ENCODE measurements at places on chromosomes 1 and 21.

DNA sequence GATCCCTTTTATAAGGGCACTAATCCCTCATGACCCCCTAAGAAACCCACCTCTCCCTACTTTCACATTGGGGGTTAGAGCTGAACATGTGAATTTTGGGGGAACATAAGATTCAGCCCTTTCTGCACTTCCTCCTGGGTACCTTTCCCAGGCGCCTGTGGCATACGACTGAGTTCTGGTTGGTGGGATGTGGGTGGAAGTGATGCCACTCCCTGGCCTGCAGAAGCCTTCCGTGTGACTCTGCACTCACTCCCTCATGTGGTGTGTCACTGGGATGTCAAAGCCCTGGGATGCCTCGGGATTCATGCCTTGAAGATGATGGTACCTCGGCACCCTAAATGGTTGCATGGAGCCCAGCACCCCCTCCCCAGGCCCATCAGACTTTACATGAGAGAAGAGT lies 28.3 kb upstream of the VASH2 start:
- DNase-seq = no peak

DNA sequence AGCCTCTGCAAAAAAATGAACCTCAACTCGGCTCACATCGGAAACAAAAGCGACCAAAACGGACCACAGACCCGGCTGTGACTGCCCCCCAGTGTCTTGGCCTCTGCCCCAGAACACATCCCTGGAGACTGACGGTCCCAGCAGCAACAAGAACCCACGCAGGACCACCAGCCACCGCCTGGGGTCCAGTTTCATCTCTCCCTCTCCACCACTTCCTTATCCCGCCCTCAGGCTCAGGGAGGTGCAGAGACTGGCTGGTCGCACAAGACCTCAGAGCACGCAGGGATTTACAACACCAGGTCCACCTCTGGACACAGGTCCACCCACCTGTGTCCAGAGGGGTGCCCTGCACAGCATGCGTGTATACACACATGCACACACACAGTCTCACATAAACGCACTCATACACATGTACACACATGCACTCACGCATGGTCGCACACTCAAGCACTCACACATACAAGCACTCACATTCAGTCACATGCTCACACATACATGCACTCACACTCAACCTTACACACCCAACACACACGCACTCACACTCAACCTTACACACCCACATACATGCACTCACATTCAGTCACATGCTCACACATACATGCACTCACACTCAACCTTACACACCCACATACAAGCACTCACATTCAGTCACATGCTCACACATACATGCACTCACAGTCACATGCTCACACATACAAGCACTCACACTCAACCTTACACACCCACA lies 18.6 kb upstream of the TMEM52 start:
- no peak for DNase-seq

GRCh38 chr1:35461966-35462651 lies 95.1 kb downstream of the KIAA0319L start:
- DNase-seq = no peak

GRCh38 chr1:111597426-111597825 lies 22.2 kb upstream of the RAP1A start:
- no peak for DNase-seq

DNA sequence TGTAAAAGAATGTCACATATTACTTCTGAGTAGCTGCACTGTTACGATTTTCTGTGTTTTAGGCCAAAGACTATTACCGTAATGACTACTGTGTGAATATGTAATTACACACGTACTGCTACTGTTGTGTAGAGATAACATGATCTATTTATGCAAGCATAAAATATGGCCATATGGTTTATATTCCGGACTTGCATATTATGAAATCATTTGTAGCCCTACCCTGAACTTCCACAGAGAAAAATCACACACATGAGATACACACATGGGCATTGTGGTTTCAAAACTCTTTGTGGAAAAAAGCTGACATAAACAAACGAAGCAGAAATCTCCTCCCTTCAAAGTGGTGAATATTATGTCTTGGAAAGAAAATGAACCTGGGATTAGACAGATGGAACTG lies 373.0 kb upstream of the ADAMTS5 start:
- DNase-seq = no peak

DNA sequence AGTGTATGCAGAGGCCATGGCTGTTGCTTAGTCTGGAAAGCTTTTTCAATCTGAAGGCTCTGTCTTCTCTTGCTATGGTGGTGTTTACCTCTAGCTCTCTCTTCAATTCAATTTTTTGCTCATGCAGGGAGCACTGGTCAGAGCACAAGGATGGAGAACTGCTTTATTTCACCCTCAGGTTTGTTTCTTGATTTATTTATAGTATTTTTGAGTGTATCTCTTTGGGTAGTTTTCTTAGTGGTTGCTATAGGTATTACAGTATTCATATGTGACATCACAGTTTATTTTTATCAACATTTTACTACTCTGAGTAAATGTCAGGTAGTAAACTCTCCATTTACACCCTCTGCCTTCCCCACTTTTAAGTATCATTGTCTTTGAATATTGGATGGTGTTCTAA lies 147.9 kb downstream of the RASAL2 start:
- DNase-seq = no peak

DNA sequence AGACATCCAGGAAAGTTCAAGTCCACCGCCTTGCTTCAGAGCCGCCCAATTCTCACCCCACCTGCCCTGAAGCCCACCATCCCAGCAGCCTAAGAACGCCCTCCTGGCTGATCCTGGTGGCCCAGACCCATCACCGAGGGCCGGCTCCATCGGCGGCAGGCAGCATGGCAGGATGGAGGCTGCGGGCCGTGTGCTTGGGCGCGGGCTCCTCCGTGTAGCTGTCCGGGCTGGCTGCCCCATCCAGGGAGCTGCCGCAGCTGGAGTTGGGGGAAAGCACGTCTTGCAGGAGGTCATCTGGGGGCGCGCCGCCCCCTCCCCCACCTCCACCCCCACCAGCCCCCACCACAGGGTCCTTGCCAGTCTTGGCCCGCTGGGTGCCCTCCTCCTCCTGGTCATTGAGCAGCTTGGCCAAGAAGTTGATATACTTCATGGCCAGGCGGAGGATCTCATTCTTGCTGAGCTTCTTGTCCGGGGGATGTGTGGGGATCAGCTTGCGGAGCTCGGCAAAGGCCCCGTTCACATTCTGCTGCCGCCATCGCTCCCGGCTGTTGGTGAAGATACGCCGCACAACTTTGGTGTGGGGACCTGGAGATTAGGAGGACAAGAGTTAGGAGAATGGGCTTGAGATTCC lies 12.3 kb downstream of the TAL1 start:
- DNase-seq = no peak

GRCh38 chr1:116912846-116913245 lies 3.1 kb downstream of the PTGFRN start:
- no peak for DNase-seq

DNA sequence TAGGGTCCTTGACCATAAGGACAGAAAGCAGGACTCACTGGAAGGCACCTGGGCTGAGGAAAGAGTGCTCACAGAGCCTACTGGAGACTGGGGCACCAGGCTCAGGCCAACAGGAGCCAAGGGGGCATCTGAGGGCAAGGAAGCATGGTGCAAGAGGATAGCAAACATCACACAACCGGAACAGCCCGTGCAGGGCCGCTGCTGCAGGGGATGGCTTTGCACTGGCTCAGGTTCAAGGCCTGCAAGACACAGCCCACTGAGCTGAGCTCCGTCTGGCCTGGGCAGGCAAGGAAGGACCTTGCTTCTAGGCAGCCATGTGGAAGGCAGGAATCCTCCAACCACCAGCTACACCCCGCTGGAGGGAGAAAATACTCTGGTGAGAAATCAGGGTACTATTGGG lies 59.8 kb upstream of the KIF26B start:
- no peak for DNase-seq

- DNase-seq = no peak
Observed at GRCh38 chr1:87706203-87706602, 377.5 kb downstream of the LMO4 start.

DNA sequence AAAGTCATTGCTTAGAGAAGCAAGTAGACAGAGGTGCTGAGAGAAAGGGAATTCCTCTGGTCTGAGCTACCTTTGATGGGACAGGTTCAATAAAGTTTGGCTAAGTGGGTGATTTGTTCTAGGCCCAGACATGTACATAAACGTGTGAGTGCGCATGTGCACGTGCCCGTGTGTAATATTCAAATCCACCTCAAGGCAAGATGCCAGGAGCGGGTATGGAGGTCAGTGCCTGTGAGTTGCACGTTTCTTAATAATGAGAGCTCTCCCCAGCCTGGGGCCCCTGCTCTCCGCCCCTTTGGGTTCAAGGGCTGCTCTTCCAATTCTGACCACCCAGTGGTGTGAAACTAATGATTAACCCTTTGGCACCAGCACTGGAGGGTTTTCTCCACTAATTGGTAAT lies 53.8 kb upstream of the LMO4 start:
- DNase-seq = no peak

GRCh38 chr1:157652859-157653493 lies 47.6 kb downstream of the FCRL3 start:
- no peak for DNase-seq

GRCh38 chr21:42632336-42632751 lies 21.1 kb upstream of the PDE9A start:
- DNase-seq = no peak

DNA sequence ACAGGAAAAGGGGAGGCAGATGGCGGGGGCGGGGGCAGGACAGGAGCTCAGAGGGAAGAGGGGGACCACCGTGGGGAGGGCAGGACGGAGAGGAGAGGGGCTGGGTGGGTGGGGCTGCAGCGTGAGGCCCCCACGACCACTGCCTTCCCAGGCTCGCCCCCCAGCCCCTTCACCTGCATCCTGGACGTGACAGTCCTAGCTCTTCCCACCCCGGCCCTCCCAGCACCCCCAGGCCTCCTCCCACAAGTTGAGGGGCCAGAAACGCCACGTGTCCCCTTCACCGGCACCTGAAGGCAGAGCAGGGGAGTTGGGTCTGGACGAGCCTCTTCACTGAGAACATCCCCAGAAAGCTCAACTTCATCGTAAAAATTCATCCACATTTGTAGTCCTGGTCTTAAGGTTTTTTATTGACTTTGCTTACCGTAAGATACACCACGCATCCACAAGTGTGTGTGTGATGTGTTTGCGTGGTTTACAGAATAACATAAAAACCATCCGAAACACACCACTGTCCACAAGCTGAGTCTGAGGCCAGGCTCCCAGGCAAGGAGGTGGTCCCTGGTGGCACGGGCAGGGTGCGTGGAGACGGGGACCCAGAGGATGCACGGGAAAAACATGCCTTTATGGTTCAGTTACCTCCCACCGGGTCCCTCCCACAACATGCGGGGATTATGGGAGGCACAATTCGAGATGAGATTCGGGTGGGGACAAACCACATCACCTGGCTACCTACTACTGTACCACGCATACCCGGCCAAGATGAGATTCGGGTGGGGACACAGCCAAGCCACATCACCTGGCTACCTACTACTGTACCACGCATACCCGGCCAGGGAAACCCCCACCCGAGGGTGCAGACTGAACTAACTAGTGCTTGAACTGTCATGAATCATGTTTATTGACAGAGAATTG lies 13.9 kb upstream of the COL18A1 start:
- DNase-seq = no peak

DNA sequence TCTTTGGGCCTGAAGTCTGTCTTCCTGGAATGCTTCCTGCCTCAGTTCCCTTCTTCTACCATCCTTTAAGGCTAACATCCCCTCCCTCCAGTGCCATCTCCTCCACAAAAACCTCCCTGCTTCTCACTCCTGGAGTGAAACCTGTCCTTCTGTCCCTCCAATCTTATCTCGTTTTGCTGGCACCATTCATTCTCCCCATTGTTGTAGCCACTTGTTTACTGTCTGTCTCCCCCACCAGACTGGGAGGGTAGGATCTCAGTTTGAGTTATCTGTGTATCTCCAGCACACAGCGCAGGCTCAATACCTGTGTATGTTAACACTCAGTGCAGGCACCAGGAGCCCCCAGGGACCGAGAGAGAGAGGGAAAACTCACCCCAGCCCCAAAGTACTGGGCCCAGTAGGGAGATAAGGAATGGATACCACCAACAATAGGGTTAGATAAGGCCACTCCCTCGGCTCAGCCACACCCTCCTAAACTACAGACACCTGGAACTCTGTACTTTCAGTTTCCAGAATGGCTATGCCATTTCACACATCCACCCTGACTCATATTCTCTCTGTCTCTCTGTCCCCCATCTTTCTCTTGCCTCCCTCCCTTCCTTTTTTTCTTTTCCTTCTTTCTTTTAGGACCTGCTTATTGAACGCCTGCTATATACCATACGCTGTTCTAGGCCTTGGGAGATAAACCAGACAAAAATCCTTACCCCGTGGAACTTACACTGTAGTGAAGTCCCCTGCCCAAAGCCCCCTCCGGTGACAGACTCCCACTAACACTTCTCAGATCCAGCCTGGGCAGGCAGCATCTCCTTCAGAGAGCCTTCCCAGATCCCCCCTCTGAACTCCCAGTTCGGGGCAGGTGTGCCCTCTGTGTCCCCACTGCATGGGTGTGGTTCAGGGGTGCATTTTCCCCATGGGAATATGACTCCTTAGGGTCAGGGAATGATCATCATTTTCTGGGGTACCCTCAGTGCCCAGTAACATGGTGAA lies 3.3 kb upstream of the SSBP3 start:
- no peak for DNase-seq

- DNase-seq = no peak
Observed at GRCh38 chr1:23376890-23377811, 7.5 kb upstream of the ZNF436 start.

DNA sequence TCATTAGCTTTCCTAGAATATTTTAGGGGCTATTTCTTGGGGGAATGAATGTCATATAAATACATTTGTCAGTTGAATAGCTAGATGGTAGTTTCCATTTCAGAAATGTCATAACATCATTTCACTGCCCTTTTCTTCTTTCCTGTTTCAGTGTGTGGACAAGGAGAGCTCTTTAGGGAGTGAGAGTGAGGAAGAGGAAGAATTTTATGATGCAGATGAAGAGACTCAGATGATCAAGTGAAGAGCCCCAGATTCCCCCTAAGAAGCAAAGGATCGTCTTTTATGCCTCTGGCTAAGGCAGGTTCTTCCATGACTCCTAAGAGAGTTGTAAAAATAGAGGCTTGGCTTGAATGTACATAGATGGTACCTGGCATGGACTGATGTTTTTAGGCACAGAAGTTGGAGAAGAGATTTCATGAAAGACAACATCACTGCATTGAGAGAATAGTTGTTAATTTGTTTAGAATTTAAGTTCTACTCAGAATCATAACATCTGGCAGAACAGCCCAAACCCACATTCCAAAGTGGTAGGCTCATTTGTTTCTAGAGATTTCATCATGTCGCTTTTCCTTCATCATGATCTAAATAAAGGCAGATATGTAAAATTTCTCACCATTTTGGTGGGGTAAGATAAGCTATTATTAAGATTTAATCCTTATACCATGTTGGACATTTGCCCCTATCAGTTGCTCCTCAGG lies 44.2 kb upstream of the MAB21L3 start:
- no peak for DNase-seq
